Epithelial cell of proximal tubule (primary cell): ENCODE measurements at places on chromosomes 2 and 18.

DNA sequence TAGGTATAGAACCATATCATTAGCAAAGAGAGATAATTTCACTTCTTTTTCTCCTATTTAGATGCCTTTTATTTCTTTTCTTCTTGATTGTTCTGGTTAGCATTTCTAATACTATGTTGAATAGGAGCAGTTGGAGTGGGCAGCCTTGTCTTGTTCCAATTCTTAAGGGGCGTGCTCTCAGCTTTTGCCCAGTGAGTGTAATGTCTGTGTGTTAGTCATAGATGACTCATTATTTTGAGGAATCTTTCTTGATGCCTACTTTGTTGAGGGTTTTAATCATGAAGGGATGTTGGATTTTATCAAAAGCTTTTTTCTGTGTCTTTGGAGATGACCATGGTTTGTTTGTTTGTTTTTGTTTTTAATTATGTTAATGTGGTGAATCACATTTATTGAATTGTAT, 1453.1 kb upstream of the SLC39A10 start:
- DNase-seq = no peak

GRCh38 chr2:59233920-59234319, 992.8 kb upstream of the FANCL start:
- DNase-seq = no peak

GRCh38 chr2:54836477-54836876, 113.0 kb downstream of the EML6 start:
- DNase-seq = no peak

DNA sequence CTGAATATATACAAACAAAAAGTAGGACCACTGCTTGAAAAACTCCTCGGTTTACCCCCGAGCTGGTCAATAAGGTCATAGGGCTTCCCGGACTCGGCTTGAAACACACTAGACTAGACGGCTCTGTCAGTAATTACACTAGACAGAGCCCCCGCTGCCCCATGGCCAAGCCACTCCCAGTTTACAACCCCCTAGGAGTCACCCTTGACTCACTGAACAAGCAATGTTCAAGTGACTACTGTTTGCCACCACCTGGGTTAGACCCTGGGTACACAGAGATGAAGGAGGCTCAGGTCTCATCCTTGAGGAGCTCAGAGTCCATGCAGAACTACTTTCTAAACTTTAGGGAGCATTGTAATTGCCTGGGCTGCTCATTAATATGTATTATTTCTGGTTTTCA, 13.7 kb upstream of the PRELID3A start:
- DNase-seq = no peak

DNA sequence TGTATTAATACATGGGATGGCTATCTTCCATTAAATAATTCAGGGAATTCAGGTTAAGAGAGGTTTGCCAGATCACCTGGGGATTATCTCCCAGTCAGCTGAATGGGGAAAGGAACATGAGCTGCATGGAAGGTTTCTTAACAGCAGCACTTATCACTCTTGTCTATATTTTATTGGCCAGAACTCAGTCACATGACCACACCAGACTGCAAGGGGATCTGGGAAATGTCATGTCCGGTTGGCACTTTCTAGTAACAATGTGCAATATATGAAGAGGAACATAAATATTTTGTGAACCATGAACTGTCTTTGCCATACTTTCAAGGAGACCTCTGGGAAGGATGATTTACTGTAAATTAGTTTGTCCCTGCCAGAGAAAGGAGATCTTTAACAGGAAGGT, 599.1 kb downstream of the SLC4A3 start:
- no peak for DNase-seq

DNA sequence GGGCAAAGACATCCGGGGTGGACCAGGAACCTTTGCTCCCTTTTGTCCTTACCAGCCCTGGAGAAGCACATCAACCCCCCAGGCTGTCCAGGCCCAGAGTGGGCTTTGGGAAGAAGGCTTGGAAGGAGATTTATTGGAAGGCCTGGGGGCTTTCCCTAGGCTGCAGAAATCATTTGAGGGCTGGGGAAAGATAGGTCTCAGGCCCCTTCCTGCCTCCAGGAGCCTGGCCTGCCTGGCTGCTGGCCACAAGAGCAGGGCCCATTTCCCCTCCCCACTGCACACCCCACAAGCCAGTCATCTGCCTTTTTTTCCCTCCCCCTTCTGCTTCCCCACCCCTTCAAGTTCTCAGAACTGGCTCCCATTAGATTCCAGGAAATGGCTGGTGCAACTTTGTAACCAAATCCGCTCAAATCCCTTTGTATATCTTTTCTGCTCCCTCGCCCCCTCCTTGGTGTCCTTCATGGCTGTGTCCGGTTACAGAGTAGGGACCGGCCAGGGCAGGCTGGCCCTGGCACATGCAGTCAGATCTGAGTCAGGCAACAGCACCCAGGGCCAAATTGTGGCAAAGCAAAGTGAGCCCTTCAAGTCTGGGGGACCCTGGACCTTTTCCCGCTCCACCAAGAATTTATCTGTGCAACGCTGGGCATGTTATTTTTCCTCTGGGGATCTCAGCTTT, 20.8 kb upstream of the TNP1 start:
- DNase-seq = no peak

- no peak for DNase-seq
Observed at GRCh38 chr2:179860255-179861026, 971 bp downstream of the ZNF385B start.
